Iris pigment epithelial cell (primary cell): ENCODE measurements at places on chromosomes 7 and 10.

- peak; percentile 30 for DNase-seq
Observed at GRCh38 chr10:124539935-124540641, 78.5 kb downstream of the LHPP start.

DNA sequence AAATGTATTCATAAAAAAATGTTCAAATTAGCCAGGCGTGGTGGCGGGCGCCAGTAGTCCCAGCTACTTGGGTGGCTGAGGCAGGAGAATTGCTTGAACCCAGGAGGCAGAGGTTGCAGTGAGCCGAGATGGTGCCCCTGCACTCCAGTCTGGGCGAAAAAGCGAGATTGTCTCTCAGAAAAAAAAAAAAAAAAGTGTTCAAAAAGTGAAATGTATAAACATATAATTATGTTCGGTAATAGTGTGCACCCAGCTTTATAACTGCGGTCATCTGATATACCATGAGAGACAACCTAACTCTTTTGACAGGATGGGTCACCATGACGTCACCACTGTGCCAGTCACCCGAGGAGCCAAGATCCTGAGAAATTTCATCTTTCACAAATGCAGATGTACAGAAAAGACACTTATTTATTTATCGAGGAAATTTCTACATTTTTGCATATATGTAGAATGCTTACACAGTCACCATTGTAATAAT lies 594 bp upstream of the RP9 start:
- DNase-seq = peak; percentile 15

GRCh38 chr10:28089467-28089866 lies 90.6 kb upstream of the ODAD2 start:
- DNase-seq = peak; percentile 92

GRCh38 chr7:47576031-47576865 lies 5.7 kb downstream of the TNS3 start:
- no peak for DNase-seq

GRCh38 chr10:15374566-15374965 lies 3.5 kb upstream of the FAM171A1 start:
- DNase-seq = no peak

- no peak for DNase-seq
Observed at GRCh38 chr7:98641646-98642500, 24.8 kb downstream of the NPTX2 start.

DNA sequence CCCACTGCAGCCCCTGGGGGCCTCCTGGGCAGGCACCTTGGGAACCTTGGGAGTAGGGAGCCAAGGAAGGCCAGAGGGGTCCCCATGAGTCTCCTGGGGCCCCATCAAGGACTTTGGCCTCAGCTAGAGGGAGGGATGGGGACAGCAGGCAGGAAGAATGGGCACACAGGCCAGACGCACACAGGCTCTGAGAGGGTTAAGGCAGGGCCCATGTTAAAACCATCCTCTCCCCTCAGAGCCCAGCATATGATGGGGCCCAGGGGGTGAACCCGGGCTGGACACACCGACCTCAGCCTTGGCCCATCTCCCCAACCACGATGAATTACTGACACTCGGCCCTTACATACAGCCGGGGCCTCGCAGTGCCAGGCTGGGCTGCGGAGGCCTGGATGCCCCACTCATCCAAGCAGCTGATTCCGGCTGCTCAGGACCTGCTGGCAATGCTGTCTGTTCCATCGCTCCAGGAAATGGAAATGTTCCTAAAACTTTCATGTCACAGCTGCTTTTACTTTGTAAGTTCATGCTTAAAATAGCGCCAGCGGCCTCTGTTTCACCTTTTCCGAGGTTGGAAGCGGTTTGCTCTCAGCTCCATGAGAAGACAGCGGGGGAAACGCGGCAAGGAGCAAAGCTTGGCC lies 17.3 kb upstream of the INPP5A start:
- DNase-seq = peak; percentile 49

GRCh38 chr10:31679936-31680335 lies 248.7 kb downstream of the ARHGAP12 start:
- no peak for DNase-seq

DNA sequence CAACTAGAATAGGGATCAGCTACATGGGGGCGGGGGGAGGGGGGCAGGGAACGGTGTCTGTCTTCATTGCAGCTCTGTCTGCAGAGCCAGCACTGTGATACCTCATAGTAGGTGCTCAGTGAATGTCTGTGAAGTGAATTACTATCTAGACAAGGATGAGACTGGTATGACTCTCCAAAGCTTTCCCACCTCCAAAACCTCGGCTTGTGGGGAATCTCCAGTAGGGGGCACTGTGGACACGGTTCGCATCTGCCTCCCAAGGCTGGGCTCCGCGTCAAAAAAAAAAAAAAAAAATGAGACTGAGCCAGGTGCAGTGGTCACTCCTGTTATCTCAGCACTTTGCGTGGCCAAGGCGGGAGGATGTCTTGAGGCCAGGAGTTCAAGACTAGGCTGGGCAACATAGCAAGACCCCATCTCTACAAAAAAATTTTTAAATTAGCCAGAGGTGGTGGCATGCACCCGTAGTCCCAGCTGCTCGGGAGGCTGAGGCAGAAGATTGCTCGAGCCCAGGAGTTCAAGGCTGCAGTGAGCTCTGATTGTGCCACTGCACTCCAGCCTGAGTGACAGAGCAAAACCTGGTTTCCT lies 9.6 kb downstream of the TRIM56 start:
- peak; percentile 67 for DNase-seq

GRCh38 chr7:13952921-13953320 lies 36.5 kb downstream of the ETV1 start:
- DNase-seq = no peak

DNA sequence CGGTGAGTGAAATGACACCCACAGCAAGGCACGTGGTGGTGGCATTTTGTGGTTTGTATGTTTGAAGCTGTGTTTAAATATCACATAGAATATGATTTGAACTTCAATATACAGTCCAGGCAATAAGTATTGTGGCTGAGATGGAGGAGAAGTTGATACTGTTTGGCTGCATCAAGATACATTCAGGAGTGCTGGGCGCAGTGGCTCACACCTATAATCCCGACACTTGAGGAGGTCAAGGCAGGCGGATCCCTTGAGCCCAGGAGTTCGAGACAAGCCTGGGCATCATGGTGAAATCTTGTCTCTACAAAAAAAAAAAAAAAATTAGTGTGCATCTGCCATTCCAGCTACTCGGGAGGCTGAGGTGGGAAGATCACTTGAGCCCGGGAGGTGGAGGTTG lies 35.2 kb upstream of the NUB1 start:
- no peak for DNase-seq

DNA sequence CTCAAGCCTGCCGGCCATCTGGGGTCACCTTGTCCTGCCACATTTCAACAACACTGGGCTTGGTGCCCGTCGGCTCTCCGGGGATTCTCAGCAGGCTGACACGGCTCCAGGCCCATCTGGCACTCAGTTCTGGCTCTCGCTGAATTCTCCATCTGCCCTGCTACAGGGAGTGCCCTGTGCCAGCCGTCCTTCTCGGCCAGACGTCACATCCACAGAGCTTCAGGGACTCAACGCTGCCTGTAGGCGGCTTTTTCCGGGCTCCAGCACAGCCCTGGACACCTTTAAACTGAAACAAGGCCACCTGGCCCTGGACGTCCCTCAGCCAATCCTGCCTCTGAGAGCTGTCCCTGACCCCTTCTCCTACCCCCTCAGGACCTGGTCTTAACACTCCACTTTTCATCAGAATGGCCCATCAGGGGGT lies 43.0 kb downstream of the TMEM130 start:
- no peak for DNase-seq

DNA sequence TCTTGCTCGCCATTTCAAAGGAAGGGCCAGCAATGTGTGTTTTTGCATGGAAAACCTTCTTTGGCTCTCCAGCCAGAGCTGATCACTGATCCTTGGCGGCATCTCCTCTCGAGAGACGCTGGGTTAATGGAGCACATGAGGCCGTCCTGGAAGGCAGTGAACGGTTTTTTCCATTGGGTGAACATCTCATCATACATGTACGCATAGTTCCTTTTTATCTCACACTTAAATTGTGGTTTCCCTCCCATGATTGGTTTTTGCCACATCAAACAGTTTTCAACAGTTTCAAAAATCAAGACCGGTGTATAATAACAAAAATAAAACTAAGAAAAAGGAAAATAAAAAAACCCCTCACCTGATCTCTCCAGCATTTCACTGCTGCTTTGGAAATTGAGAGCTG lies 276.4 kb downstream of the TCF7L2 start:
- DNase-seq = no peak

GRCh38 chr7:144670218-144670617 lies 165.6 kb downstream of the TPK1 start:
- peak; percentile 23 for DNase-seq

GRCh38 chr7:42244828-42245227 lies 7.8 kb upstream of the GLI3 start:
- DNase-seq = peak; percentile 63

DNA sequence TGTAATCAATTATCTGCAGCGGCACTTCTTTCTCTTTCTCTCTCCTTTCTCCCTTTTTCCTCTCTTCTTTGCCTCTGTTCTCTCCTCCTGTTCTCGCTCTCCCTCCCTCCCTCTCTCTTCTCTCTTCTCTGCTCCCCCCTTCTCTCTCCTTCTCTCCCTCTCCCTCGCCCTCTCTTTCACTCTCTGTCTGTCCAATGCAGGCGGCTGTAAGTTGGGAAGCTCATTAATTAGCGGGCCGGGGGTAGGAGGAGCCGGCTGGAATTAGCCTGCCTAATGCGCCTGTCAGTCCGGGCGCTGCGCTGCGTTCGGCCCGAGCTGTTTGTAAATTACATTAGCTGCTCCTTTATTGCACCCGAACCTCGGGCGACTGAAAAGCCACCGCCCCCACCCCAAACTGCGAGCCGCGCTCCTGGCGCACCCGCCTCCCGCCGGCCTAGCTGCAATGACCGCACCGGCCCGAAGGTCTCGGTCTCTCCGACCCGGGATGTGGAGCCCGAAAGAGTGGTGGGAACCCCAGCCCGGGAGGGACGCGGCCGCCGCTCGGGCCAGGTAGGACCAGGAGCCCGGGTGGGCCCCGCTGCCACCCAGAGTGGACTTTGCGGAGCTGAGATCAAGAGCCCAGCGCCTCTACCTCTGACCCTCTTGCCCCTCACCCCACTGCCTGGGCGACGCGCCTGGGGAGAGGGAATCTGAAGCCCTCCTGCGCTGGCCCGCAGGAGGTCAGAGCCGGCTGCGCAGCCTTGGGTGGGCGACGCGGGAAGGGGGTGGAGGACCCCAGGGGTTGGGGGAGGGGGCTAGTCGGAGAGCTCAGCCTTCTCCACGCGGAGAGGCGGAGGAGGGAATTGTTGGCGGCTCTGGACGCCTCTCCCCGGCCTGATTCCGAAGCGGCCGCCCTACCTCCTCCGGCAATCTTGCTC lies at the start of gene LBX1:
Gene LBX1 (minus strand): TSS at position 198 of the 917 bp plus-strand sequence. CDS start 648 bp downstream, outside the sequence.
- DNase-seq = no peak

- DNase-seq = no peak
Observed at GRCh38 chr10:72132854-72133253, 44.5 kb upstream of the SPOCK2 start.

GRCh38 chr10:44761076-44761475 lies 150.1 kb upstream of the TMEM72 start:
- peak; percentile 21 for DNase-seq

GRCh38 chr7:713488-714230 lies 12.8 kb upstream of the DNAAF5 start:
- no peak for DNase-seq

DNA sequence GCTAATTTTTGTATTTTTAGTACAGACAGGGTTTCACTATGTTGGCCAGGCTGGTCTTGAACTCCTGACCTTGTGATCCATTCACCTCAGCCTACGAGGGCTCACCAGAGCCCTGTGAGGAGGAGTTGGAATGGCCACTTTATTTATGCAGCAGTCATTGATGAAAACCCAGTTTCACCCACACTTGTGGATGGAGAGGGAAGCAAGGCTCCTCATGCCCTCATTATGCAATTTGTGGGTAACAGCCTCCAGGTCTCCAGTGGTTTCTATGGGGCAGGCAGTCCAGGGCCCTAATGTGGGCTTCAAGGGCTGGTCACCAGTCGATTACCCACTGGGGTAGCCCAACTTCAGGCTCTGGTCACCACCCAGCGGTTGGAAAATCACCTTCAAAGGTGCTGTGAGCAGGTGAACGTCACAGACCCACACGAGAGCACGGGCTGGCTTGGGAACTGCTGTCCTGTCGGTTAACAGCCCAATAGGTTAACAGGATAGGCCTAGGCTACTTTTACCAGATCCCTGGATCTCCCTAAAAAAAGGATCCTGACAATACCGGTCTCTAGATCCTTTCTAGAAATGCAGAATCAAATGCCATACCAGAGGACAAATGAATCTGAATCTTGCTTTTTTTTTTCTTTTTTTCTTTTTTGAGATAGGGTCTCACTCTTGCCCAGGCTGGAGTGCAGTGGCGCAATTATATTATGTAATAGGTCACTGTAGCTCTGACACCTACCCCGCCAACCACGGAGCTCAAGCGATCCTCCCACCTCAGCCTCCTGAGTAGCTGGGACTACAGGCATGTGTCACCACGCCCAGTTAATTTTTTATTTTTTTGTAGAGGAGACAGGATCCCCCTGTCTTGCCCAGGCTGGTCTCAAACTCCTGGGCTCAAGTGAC lies 97.8 kb downstream of the SLC37A3 start:
- no peak for DNase-seq

GRCh38 chr7:98681951-98682350 lies 64.9 kb downstream of the NPTX2 start:
- no peak for DNase-seq

DNA sequence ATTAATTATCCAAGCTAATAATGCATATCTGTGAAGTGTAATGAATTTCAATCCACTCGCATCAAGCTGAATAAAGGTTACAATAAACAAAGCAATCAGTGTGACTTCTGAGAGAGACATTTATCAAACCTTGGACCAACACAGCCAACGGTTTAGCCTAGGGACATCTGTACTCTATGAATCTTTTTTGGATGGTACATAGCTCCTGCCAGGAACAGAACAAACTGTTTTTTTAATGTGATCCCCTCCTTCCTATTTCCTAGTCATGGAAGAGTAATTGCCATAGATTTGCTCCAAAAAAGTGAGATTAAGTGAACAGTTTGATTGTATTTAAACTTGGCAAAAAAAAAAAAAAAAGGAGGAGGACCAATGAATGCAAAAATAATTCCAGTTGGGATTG lies 11.2 kb upstream of the NRCAM start:
- DNase-seq = no peak
